Renal pelvis (tissue), 12 donors: ENCODE measurements at places on chromosomes 13 and 19.
A peak's percentile ranks its signal among the peaks of the same experiment; 100 is the strongest.

GRCh38 chr13:91045351-91046034, 302.0 kb upstream of the MIR17HG start:
- peak; percentile 24 for DNase-seq

GRCh38 chr13:102648046-102648445, 46.8 kb downstream of the METTL21C start:
- DNase-seq: no peak

DNA sequence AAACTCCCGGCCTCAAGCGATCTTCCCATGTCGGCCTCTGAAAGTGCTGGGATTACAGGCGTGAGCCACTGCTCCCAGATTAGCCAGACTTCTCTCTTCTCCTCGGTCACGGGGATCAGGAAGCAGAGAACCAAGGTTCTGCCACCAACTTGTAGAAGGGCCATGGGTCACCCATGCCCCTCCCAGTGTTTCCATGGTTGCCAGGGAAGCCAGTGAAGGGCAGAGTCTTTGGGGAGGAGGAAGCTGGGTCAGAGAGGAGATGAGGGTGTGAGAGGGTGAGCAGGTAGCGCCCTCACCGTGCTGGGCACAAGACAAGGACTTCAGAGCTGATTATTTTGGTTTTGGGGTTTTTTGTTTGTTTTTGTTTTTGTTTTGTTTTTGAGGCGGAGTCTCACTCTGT, 77.1 kb downstream of the GNG7 start:
- no peak for DNase-seq

GRCh38 chr13:100131863-100132574, 43.1 kb downstream of the PCCA start:
- DNase-seq: no peak

- DNase-seq: peak; percentile 79
Measured at GRCh38 chr19:54517483-54517882, 14.9 kb downstream of the LAIR2 start.

DNA sequence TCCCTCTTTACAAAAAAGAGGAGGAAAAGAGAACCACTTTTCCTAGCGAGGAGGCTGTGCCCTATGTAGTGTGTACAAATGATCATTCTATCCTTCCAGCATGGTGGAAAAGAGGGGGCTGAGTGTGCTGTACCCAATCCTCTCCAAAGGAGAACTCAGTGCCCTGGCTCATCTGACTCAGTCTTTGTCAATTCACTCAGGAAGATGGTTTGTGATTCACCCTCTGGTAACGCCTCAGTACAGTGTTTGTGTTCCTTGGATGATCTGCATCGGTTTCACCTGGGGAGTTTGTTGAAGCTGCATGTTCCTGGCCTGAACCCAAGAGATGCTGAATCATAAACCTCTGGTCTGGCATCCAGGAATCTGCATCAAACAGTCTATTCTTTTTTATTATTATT, 18.3 kb upstream of the ENOX1 start:
- DNase-seq: no peak

DNA sequence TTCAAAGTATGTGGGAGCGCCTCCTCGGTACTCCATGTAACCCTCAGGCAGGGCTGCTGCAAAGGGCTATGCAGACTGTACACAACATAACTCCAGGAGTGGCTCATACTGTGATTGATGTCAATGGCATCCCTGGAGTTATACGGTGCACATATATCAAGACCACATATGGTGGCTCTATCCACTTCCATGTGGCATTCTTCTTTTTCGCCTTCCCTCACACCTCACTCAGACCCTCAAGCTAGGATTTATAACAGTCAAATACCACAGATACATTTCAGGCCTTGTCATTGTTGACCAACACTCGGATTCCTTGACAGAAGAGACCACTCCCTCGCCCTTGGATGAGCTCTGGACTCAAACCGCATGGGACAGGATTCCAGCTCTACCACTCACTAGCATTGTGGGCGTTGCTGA, 11.3 kb upstream of the UBL3 start:
- DNase-seq: no peak

DNA sequence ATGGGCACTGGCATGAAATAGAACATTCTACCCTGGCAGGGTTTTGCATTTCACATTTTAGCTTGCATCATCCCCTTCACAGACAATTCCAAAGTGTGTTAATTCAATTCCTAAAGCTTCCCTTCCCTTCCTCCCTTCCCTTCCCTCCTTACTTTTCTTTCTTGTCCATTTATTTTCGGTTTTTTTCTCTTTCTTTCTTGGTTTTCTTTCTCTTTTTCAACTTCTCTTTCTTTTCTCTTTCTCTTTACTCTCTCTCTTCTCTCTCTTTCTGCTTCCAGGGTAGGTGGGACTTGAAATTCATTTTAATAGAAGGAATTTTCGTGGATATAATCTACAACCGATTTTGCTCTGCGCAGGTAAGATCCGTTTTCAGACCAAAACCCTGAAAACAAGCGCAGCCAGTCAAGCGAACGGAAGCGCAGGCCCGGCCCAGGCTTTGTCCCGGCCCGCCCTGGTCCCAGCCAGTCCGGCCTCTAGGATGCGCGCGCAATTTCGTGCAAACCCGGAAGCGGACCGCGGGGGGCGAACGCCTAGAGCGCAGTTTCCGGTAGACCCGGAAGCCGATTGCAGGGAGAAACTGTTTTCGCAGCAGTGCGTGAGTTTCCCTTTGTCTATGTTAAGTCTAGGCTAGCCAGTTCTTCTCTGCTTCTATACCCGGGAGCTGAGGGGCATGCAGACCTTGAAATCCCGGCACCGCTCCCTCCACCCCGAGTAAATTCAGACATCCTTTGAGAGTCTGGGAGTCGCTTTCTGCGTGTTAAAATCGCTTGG, at the start of gene ZNF528:
Gene ZNF528 (plus strand): TSS at position 540 of the 771 bp plus-strand sequence. CDS start 4,165 bp downstream, outside the sequence.
- peak; percentile 96 for DNase-seq

GRCh38 chr13:90686442-90686841, 661.0 kb upstream of the MIR17HG start:
- no peak for DNase-seq

DNA sequence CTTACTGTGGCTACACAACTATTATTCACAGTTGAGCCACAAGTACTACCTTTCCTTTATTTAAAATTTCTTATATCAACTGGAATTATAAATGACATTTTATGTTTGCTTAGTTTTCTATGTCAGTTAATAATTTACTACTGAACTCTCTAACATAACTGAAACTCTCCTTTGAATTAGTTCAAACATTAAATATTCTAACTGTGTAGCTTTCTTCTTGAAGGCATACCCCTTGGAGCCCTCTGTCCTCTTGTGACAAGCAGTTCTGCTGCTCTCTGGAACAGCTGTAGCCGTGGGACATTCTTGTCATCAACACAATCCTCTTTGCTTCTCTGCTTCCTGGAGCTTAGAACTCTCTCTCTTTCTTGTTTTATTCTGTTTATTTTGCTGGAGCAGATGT, 244.8 kb downstream of the NHLRC3 start:
- DNase-seq: no peak

DNA sequence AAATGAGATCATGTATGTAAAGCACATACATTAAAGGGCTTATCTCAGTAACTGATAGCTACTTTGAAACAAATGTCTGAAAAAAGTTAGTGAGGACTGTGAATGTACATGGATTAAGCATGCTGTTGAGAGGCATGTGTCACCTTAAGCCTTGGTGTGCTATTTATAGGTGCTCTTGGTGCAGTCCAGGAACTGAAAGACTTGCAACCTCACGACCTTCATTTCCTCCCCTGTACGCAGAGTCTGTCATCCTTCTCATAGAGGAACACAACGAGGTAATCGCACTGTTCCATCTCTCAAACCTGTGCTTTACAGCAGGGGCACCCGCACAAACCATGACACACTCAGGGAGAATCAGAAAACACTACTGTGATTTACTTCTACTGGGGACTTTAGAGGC, 65.6 kb downstream of the UFM1 start:
- no peak for DNase-seq

DNA sequence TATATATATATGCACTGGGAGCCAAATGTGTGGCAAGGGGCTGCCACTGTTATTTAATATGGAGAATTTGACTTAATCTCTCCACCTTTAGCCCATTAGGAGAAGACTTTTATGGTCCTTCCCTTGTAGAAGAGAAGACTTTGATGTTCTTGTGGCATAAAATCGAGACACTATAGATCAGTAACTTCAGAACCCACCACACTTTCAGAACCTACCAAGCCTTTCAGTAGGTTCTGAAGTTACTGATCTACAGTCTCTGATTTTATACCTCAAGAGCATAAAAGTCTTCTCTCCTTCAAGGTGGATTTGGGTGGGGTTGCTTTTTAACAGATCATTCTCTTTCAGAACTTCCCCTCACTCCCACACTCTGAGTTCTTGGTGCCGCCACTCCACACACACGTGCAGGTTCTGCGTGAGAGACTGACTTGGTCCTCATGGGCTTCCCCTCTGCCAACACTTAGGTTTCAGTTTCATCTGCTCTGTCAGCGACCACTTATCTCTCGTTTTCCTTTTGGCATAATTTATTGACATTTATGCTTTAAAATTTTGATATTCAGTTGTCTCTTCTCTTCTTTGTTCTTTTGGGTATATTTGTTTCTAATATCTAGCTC, 213.4 kb upstream of the PCDH17 start:
- no peak for DNase-seq

GRCh38 chr13:33349986-33350826, 64.7 kb upstream of the STARD13 start:
- DNase-seq: no peak

DNA sequence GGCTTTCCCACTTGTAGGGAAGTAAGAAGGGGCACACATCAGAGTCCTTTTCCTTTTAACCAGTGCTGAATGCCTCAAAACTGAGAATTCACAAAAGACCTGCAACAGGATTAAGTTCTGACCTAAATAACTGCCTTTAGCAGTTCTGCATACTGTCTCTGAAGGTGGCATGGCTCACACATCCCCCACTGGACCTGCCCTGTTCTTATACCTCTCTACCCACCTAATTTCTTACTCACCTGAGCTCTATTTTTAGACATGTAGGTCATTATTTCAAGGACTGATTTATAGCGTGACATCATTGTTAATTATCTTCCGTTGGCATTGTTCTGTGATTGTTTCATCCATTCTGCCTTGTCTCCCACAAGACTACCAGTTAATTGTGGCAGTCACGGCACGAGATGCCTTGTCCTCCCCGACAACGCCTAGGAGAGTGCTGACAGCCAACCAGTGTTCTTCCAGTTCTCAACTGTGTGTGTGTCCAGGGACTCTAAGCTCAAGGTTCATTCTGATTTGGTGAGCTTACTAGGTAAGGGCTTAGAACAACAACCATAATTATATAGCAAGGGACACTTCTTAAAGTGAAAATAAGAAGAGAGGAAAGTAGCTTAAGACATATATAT, 27.1 kb upstream of the UBL3 start:
- no peak for DNase-seq

GRCh38 chr19:34314437-34315313, 50.3 kb upstream of the GPI start:
- DNase-seq: no peak

DNA sequence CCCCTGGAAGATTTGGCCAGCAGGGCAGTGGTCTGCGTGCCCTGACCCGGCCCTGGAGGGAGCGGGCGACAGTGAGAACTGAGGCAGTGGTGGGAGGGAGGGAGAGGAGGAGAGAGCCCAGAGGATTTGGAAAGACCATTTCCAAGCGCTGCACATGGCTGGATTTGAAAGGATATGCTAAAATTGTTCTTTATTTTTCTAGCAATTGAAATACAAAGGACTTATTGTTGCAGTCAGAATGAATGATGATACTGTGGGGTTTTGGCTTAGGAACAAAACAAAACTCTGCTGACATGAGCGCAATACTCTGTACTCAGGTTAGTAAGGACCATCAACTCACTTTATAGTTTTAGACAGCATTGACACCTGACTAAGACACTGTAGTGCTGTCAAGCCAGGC, 69.5 kb downstream of the TNFRSF19 start:
- no peak for DNase-seq

DNA sequence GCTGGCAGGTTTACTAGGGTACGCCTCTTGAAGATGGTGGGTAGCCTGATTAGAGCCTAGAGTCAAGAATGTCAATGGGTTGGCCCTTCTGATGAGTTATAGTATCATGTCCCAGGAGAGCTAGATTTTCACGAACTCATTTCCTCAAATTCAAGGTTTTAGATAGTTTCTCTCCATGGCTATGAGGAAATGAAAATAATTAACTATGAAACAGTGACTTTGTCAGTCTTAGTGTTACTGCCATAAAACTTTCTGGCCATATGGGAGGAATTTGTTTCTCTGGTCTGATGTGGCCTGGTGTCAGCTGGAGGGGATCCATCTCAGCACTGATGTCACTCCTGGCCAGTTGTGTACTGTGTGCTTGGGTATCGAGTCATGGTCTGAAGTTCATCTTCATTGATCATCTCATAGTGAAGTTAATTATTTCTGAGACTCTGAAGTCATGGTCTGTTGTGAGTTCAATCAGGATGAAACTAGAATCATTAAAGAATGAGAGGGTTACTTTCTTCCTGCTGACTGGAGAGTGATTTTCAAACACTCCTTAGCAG, 49.4 kb upstream of the TNFSF11 start:
- no peak for DNase-seq

GRCh38 chr19:2973229-2973628, 4.1 kb upstream of the TLE6 start:
- DNase-seq: no peak

DNA sequence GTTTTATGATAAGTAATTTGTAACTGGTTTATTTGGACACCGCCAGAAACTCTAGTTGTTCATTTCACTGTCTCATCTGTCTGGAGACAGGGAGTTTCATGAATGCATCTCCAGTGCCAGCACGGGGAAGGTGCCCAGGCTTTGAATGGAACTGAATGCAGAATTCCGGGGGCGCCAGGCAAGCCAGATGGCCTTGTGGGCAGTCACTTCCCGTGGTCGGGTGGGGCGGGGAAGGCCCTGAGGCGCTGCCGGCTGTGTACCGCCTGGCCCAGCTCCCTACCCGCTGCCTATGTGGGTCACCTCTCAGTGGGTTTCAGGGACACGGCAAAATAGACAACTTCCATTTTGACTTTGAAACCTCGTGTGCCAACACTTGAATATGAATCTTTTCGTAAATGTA, 28.8 kb upstream of the MCF2L start:
- DNase-seq: no peak

DNA sequence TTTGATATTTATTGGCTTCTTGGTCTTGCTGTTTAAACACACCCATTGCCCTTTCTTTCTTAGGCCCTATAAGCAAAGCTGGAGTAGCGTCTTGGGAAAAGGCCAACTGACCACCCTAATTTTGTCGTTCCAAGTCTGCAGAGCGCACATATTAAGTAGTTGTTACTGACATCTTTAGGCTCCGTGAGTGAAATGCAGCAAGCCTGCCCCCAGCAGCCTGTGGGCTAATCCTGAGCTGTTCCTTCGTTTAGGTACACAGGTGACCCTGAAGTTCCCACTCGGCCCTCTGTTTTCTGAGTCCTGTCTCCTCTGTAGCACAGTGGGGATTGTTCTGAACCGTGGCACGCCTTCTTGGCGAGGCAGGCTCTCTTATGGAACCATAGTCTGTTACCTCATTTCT, 170.5 kb downstream of the STK24 start:
- no peak for DNase-seq

DNA sequence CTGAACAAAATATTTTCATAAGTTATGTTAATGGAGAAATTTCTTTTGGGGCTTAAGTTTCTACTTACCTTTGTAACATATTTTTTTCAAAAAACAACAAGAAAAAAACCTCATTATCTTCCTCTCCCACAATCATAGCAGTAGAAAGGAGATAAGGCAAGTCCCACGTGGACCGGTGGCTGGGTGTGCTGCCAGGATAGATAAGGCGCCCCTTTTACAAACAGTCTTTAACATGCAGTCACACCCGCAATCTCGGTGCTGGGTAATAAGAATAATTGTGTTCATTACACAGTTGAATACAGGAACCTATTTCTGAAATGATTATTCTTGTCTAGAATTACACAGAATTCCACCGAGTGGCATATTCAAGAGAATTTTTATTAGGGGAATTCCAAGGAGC, 1202.3 kb downstream of the UQCRFS1 start:
- DNase-seq: no peak

GRCh38 chr13:106426909-106427308, 108.6 kb downstream of the EFNB2 start:
- DNase-seq: no peak
